B cell (primary cell): ENCODE measurements at places on chromosomes 5 and 9. TPM values are rescaled to one million over a fixed set of nuclear protein-coding genes. Genes with fewer than 3 reads are reported as not detected.

DNA sequence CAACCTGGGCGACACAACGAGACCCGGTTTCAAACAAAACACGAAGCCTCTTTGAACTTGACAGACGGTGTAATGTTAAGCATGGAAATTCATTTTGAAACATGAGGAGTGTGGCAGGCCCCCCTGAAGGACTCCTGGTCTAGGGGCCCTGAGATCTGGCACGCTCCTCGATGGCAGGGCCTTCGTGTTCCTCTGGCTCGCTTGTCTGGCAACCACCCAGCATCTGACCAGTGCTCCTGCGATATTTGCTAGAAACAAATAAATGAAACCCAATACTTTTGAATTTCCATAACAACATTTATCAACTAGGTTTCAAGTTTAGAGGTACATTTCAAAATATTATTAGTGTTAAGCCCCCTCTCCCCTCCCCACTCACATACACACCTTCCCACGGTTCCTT lies 193.0 kb downstream of the ERCC6L2 start:
- DNase-seq = no peak
- H3K4me3 ChIP-seq = no peak overlapping the region
- peaks cover 3% of the 10 kb centered on the region for H3K27me3 ChIP-seq
- no peak overlapping the region for H3K27ac ChIP-seq
- no peaks in the 10 kb centered on the region for H3K4me1 ChIP-seq

- H3K4me1 ChIP-seq = no peaks in the 10 kb centered on the region
- H3K27me3 ChIP-seq = no peaks in the 10 kb centered on the region
Measured at GRCh38 chr5:80299601-80300000, 20.2 kb upstream of the SPZ1 start.

- peaks cover 26% of the 10 kb centered on the region for H3K27me3 ChIP-seq
- DNase-seq = no peak
- no peak overlapping the region for H3K4me3 ChIP-seq
- no peaks in the 10 kb centered on the region for H3K36me3 ChIP-seq
- H3K27ac ChIP-seq = no peak overlapping the region
- H3K4me1 ChIP-seq = no peaks in the 10 kb centered on the region
Measured at GRCh38 chr5:56962286-56962685, 10.4 kb upstream of the MIER3 start.

GRCh38 chr5:18000744-18001143 lies 366.5 kb downstream of the TAF11L14 start:
- no peaks in the 10 kb centered on the region for H3K27me3 ChIP-seq
- H3K27ac ChIP-seq = no peak overlapping the region
- H3K4me3 ChIP-seq = no peak overlapping the region
- H3K4me1 ChIP-seq = no peaks in the 10 kb centered on the region
- no peaks in the 10 kb centered on the region for H3K36me3 ChIP-seq
- no peak for DNase-seq

DNA sequence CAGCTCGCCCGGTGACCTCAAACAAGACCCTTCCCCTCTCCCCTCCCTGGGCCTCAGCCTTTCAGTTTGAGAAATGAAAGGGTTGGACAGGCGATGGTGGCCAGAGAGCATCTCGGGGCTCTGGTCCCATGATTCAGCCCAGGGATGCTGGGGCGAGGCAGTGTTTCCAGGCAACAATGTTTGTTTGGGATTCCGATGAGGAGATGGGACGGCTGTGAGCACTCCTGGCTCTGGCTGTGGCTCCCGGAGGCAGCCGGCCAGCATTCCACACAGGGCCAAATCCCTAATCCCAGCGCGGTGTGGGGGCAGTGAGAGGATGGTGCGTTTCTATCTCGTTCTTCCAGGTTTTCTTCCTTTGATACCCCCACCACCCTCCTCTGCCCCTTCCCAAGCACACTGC lies 66.0 kb downstream of the HMCN2 start:
- H3K27me3 ChIP-seq = peaks cover 9% of the 10 kb centered on the region
- no peak for DNase-seq
- no peaks in the 10 kb centered on the region for H3K4me1 ChIP-seq
- H3K4me3 ChIP-seq = no peak overlapping the region

DNA sequence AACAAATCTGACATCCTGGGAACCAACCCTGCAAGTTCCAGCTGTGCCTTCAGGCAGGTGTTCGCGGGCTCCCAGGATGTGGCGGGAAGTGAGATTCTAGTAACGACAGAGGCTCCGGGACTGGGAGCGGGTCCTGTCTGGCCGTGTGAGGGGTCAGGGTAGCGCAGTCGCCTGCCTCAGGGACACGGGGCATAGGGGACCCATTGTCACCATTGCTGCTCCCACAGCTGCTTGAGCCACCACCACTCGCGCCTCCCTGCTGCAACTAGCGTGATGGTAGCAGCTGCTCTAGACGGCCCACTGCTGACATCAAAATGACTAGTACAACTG lies 468.5 kb downstream of the CDH9 start:
- no peak overlapping the region for H3K27ac ChIP-seq
- H3K27me3 ChIP-seq = no peaks in the 10 kb centered on the region
- no peak overlapping the region for H3K4me3 ChIP-seq
- no peaks in the 10 kb centered on the region for H3K4me1 ChIP-seq
- H3K36me3 ChIP-seq = no peaks in the 10 kb centered on the region
- DNase-seq = no peak

- no peak overlapping the region for H3K4me3 ChIP-seq
- no peaks in the 10 kb centered on the region for H3K36me3 ChIP-seq
- no peak overlapping the region for H3K27ac ChIP-seq
- no peaks in the 10 kb centered on the region for H3K4me1 ChIP-seq
- no peaks in the 10 kb centered on the region for H3K27me3 ChIP-seq
Measured at GRCh38 chr5:68446487-68446894, 230.9 kb downstream of the PIK3R1 start.

DNA sequence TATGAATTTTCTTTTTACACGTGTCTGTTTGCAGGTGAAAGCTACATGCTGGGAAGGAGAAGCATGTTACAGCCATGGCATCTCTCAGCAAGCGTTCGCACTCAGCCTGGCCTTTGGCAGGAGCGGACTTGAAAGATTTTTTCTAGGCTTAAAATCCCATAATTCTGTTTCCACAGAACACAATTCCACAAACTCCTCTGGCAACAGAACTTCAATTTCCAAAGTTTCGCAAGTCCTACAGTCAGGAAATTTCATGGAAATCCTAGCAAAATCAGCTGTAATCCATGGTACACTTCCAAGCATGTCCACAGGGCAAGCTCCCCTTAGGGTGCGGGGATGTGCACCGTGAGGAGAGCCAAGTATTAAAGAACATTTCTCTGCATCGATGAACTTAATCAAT lies 35.9 kb downstream of the SUB1 start:
- no peak overlapping the region for H3K4me3 ChIP-seq
- no peaks in the 10 kb centered on the region for H3K4me1 ChIP-seq
- no peaks in the 10 kb centered on the region for H3K27me3 ChIP-seq
- DNase-seq = no peak
- H3K36me3 ChIP-seq = no peaks in the 10 kb centered on the region

- no peaks in the 10 kb centered on the region for H3K27me3 ChIP-seq
- no peak for DNase-seq
- no peak overlapping the region for H3K4me3 ChIP-seq
- H3K36me3 ChIP-seq = no peaks in the 10 kb centered on the region
- peaks cover 24% of the 10 kb centered on the region for H3K4me1 ChIP-seq
- no peak overlapping the region for H3K27ac ChIP-seq
Measured at GRCh38 chr5:143801252-143801939, 10.6 kb upstream of the HMHB1 start.

DNA sequence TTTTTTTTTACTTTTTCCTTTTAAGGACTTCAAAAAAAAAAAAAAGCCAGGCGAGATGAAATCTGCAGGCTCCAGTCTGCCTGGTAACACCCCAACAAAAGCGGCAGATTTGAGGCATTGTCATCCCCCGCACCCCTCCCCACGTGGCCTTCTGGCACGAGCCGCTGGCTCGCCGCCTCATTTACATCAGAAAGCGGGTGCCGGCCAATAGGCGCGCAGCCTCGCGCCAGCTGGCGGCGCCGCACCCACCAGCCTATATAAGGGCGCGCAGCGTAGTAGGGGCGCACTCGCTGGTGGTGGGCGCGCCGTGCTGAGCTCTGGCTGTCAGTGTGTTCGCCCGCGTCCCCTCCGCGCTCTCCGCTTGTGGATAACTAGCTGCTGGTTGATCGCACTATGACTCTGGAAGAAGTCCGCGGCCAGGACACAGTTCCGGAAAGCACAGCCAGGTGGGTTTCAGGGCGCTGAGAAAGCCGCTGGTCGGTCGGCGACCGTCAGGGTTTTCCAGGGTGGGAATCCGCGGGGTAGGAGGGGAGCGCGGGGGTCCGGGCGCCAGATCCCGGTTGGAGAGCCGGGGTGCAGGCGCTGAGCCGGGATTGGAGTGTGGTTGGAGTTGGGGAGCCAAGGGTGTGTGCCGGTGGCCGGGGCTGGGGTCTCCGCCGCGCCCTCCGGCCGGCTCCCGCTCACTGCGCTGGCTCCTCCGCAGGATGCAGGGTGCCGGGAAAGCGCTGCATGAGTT lies at the start of gene GADD45G:
Gene GADD45G (plus strand): TSS at position 284 of the 736 bp plus-strand sequence. CDS start 110 bp downstream, at position 394.
- H3K27me3 ChIP-seq = peaks cover 3% of the 10 kb centered on the region
- peak within 1 kb of the TSS; percentile 72 for H3K4me3 ChIP-seq
- H3K36me3 ChIP-seq = no peaks in the 10 kb centered on the region
- H3K27ac ChIP-seq = no peak within 1 kb of the TSS
- DNase-seq = peak; percentile 87

Gene PCDHA9
- not detected in 2 replicates for total RNA-seq

Gene FAM221B
- not detected in 2 replicates for total RNA-seq

Gene GTF2H2
- 39.6 and 45.2 TPM in 2 replicates for total RNA-seq

Gene PLPP7
- 2.0 and 2.9 TPM in 2 replicates for total RNA-seq

Gene C5orf34
- 5.1 and 5.5 TPM in 2 replicates for total RNA-seq

Gene ANKRD18B
- not detected in 2 replicates for total RNA-seq

Gene UTP15
- 25.3 and 29.9 TPM in 2 replicates for total RNA-seq

Gene GMCL2
- not detected in 2 replicates for total RNA-seq

Gene C5orf52
- not detected in 2 replicates for total RNA-seq
